ENCODE measurements at places on chromosomes 2 and 18.

- no peak for DNase-seq
These were observed 125.7 kb upstream of the SNTG2 start for GRCh38 chr2:824954-825353.

DNA sequence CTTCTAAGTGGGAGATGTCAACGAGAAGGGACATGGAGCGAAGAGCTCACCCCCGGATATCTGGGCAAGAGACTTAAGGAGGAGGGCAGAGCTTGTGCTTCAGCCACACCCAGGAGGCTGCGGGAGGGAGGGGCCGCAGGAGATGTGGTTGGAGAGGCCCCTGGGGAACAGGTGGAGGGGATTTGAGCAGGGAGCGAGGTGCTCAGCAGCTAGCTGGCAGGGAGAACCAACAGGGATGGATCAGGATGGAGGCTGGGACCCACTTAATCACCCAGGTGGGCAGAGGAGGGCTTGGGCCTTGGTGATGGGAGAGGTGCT lies 78.3 kb downstream of the MBP start:
- DNase-seq: no peak

GRCh38 chr18:63975628-63976027 lies 5.7 kb downstream of the SERPINB8 start:
- no peak for DNase-seq

GRCh38 chr2:191250986-191251385 lies 5.8 kb downstream of the MYO1B start:
- DNase-seq: no peak

- DNase-seq: no peak
These were observed 29.8 kb downstream of the TSPYL6 start for GRCh38 chr2:54226260-54226659.

DNA sequence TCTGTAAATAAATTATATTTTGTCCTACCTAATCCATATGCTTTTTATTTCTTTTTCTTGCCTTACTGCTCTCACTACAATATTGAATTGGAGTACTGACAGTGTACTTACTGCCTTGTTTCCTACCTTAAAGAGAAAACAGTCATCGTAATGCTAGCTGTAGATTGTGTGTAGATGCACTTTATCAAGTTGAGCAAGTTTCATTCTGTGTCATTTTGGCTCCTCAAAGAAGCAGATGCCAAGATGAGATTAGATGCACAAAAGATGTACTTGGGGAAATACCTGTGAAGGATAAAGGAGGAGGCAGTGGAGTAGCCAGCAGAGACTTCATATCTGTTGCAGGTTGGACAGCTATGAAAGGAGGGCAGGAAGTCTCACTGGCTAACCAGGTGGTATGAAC lies 145.5 kb downstream of the FTCDNL1 start:
- DNase-seq: no peak

GRCh38 chr2:24047703-24048033 lies 477 bp upstream of the WDCP start:
- no peak for DNase-seq

DNA sequence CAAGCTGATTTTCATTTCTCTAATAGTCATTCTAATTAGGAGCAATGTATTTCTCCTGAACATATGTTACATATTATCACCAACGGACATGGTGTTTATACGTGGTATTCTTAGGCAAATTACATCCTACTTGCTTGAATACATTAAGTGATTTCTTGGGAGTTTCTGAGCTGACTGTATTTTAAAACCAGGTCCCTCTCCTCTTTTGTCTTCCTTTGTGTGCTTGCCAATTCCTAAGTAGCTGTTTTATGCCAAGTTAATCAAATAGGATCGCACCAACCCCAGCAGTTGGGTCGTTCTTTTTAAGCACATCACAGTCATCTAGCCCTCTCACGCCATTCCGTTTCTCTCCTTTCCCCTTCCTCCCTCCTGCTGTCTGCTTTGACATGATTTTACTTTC lies 75.4 kb upstream of the MAP2 start:
- DNase-seq: no peak

DNA sequence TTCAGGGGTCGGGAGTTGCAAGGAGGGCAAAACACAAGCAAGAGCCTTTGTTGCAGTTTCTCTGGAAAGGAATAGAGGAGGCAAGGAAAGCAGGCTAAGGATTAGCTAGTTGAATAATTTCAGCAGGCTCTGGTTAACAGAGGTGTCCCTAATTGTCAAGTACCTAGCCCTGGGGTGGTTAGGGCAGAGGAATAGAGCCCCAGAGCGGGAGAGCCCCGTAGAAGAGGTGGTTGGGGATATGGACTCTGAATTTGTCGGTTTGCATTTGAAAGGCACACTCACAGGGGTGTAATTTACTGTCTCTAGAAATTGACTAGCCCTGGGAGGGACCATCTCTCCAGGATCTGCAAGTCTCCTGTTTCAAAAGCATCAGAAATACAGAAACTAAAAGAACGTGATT lies 1030.2 kb downstream of the TMEM182 start:
- no peak for DNase-seq

GRCh38 chr2:197013098-197013497 lies 86.6 kb upstream of the PGAP1 start:
- DNase-seq: no peak

GRCh38 chr2:69933839-69934613 lies 19.1 kb downstream of the MXD1 start:
- no peak for DNase-seq

GRCh38 chr2:125516496-125517109 lies 1139.4 kb upstream of the GYPC start:
- DNase-seq: no peak

- no peak for DNase-seq
These were observed 2.0 kb upstream of the CAPN10 start for GRCh38 chr2:240584486-240585031.

GRCh38 chr2:229431327-229431954 lies 160.4 kb upstream of the PID1 start:
- DNase-seq: no peak

DNA sequence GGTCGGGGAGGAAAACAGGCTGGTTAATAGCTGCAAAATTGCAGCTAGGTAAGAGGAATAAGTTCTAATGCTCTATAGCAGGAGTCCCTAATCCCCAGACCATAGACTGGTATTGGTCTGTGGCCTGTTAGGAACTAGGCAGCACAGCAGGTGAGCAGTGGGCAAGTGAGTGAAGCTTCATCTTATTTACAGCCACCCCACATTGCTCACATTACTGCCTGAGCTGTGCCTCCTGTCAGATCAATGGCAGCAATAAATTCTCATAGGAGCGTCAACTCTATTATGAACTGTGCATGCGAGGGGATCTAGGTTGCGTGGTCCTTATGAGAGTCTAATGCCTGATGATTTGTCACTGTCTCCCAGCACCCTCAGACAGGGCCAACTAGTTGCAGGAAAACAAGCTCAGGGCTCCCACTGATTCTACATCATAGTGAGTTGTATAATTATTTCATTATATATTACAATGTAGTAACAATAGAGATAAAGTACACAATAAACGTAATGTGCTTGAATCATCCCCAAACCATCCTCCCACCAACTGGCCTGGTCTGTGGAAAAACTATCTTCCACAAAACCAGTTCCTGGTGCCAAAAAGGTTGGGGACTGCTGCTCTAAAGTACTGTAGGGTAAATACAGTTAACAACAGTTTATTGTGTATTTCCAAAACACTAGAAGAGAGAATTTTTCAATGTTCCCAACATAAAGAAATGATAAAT lies 91.7 kb upstream of the TFCP2L1 start:
- DNase-seq: no peak

DNA sequence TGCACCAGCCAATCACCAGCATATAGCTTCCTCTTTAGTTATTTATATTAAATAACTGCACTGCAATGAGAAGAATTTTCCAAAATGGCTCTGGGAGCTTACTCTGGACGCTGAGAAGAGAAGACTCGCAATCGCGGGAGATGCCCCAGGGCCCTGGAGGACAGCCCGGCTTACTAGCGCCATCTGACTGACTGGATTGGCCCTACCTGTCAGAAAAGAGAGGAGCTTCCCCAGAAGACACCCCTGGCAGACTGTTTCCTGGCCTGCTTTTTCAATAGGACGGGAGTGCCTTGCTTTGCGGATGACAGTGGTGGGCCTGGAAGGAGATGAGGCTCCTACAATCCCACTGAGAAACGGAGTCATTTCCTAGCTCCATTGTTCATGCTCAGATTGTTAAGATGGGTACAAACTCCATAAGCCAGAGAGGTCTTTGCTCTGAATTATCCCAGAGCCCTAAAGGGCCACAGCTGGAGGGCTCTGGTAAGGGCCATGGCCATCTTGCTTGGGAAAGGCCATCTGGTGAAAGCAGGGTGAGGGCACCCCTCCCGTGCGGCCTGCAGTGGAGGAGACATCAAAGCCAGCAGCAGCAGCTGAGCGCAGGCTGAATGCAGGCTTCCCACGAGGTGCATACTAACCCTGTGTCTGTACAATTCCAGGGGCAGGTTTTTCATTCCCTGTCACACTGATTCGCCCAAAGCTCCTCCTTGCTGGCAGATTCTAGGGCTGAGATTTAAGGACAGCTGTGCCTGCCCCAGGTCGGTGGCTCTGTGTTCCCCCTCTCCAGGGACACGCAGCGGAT lies 92.1 kb downstream of the GALR1 start:
- DNase-seq: no peak

- no peak for DNase-seq
These were observed 199.3 kb upstream of the EPAS1 start for GRCh38 chr2:46097714-46098480.

- no peak for DNase-seq
These were observed at the start of gene GYPC for GRCh38 chr2:126655500-126656430. Gene GYPC, plus strand, starts transcription at chr2:126656158. Its CDS starts 106 bp downstream, at chr2:126656264.

GRCh38 chr2:72145658-72146329 lies 1.9 kb downstream of the CYP26B1 start:
- DNase-seq: no peak

- DNase-seq: no peak
These were observed 77.2 kb downstream of the SLC8A1 start for GRCh38 chr2:40374543-40375240.

DNA sequence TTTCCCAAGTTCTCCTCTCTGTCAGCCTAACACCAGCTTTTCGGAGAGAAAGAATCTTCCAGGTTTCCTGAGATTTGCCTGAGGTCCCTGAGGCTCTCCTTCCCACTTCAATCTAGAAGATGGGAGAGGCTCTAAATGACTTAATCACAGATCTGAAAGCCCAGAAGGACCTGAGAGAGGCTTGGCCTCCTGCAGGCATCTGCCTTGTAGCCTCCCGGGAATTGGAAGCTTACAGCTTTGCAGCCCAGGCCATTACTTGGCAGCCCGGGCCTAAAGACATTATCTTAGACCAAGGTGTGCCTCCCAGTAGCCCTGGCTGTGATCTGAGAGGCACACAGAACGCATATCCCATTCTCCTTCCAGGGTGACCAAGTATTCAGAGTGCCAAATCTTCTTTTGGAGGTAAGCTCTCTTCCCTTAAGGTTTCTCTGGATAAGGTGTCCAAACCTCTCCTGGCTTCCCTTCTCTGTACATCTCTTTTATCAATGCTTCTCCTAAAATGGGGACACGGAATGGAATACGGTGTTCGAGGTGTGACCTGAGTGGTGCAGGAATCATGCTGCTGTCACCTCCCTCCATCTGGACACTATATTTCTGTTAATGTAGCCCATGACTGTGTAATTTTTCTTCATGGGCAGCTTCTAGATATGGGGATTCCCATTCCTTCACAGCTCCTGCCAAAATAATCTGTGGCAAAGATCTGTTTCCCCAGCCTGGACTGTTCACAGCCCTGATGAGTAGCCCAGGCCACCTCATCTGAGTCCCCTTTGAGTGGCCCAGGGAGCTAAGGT lies 16.0 kb downstream of the CTIF start:
- no peak for DNase-seq

DNA sequence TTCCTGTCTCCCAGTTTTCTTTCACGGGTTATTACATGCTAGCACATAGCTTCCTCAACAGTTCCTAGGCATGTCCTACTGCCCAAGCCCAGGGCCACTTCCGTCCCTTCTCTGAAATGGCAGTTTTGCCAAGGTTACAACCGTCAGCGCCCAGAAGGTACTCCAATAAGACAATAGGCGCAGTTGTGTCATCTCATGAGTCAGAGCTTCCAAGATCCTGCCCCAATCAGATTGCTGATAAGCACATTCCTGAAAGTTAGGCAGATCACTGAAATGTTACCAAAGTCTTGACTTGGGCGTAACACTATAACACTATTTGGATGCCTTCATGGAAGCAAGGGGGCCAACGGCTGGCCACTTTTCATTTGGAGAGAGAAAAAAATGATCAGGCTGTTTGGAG lies 34.2 kb downstream of the GKN2 start:
- no peak for DNase-seq

GRCh38 chr2:189437926-189438325 lies 3.3 kb upstream of the WDR75 start:
- DNase-seq: no peak

DNA sequence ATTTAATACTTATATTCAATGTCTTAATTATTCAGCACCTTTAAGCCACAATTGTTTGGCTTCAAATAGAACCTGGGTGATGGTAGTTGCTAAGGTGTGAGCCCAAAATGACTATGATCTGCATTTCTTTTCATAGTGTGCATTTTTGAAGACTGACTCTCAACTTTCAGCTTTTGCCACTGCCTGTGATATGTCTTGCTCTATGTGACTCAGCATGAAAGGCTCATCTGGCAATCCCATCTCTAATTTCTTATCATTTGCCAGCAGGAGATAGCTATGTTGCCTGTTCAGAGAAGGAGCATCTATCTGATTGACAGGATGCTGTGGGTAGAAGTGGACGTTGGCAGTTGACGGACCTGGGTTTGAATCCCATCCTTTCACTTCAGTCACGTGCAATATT lies 34.5 kb upstream of the CCDC93 start:
- no peak for DNase-seq

- no peak for DNase-seq
These were observed 187.7 kb upstream of the ID2 start for GRCh38 chr2:8494151-8494550.

DNA sequence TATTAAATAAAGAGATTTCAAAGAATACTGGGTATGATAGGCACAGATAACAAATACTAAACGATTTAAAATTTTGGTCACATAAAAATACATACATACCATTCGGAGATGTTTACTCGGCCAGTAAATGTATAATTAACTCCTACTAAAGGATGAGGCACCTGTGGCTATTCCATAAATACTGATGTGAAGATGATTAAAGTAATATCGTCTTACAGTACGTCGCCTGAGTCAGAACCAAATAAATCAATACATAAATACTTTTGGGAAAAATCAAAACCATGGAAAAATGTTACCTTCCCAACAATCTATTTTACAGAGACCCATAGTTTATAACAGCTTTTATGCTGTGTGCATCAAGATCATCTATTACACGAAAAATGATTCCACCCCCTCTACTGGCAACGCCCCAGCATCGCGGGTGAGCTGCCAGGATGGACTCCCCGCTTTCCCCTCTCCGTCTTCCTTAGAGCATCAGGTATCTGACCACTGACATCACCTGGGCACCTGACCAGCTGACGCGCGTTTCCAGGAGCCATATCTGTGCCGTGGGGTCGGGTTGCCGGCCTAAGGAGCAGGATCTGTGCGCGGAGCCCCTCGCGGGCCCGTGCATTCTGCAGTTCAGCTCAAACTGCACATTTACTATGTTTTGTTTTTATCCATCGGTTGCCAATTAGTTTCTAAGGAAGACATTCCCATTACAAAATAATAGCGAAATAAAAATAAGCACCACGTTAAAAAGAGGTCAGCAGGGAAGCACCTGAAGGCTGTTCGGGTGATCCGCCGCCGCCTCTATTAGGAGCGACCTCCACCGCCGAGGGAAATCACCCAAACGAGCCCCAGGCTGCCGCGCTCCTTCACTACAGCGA lies 901 bp downstream of the ICA1L start:
- DNase-seq: peak; percentile 39

Measured in hypothalamus (tissue), 51 donors.